ENCODE measurements at places on chromosomes 7 and 10. TPM values are rescaled to one million over a fixed set of nuclear protein-coding genes. Genes with fewer than 3 reads are reported as not detected.

- DNase-seq = no peak
Observed at GRCh38 chr7:45982907-45983719, 62.0 kb upstream of the IGFBP3 start.

Gene VPS50
- 19.8 TPM for total RNA-seq

- no peak for DNase-seq
Observed at GRCh38 chr10:107978455-107978854, 813.9 kb upstream of the SORCS1 start.

DNA sequence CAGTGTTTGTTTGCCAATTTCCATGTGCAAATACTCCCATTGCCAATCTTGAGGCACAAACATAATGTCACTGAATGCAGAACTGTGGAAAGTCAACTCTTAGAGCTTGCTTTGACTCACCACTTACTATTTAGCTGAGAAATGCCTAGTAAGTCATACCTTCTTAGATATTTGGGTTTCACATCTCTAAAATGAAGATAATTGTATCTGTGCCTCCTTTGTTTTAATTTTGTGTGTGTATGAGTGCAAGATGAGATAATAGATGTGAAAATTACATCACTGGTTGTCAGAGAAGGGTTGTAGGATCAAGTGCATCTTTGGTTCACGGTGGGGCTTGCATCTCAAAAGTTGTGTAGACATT is 407.5 kb downstream of the INHBA start:
- DNase-seq = no peak

DNA sequence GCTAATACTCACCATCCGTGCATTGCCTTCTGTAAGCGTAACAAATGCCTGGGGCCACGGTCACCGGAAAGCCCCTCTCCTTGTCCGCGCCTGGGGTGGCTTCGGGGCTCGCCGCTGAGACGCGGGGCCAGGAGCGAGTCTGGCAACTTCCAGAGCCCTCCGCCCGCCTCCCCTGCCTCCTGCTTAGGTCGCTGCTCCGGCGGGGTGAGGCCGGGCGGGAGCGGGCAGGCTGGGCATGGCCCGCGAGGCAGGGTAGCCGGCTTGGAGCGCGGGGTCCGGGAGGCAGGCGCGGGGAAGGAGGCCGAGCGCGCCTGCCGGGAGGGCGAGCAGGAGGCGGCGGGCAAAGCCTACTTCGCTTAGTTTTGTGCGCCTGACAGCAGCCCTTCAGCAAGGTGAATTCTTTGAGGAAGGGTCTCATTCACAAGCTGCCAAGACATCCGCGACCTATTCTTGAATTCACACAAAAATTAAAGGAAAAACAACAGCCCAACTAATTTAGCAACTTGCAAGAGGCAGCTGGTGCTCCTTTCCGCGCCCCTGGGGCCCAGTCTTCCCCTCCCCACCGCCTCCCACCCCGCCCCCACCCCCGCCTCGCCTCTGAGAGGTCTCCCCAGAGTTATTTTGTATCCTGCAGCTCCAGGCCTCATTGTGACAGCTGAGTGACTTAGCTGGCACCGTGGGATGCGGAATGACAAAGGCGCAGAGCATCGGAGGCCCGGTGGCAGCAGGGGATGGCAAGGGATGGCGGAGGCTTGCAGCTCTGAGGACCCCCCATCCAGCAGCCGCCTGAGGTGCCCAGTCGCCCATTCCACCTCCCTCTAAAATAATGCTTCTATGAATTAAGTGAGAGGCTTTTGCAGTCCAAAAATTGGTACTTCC is 12.8 kb upstream of the KAT6B start:
- no peak for DNase-seq

Gene AP5Z1
- 69.4 TPM for total RNA-seq

- DNase-seq = no peak
Observed at GRCh38 chr7:2049782-2050510, 182.8 kb downstream of the MAD1L1 start.

Gene PDE1C
- not detected for total RNA-seq

GRCh38 chr7:91995391-91996105 is 54.9 kb downstream of the AKAP9 start:
- no peak for DNase-seq

Gene FAM25G
- total RNA-seq = not detected

Gene GOLGA7B
- total RNA-seq = 8.5 TPM

Gene PDE6C
- total RNA-seq = not detected
